HFFc6 (cell line): ENCODE measurements at places on chromosomes 7 and 10.

DNA sequence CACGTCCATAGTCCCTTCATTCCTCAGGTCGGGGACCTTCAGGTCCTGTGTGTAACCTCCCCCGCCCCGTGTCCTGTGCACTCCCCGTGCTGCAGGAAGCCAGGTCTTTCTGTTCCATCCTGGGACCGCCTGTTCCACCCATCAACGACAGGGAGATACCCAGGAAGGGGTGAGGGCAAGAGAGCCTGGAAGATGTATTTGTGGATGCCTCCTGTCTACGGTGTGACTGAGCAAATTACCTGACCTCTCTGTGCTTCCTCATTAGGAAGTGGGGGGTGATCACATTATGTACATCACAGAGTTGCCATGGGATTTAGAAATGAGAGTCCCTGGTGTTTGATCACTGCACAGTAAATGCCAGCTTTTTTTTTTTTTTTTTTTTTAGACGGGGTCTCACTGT is 46.3 kb downstream of the GRID2IP start:
- no peak for DNase-seq

- no peak for DNase-seq
Observed at GRCh38 chr7:18400275-18400674, 95.3 kb upstream of the HDAC9 start.

GRCh38 chr10:72665925-72666324 is 26.0 kb upstream of the MCU start:
- peak; percentile 80 for DNase-seq

DNA sequence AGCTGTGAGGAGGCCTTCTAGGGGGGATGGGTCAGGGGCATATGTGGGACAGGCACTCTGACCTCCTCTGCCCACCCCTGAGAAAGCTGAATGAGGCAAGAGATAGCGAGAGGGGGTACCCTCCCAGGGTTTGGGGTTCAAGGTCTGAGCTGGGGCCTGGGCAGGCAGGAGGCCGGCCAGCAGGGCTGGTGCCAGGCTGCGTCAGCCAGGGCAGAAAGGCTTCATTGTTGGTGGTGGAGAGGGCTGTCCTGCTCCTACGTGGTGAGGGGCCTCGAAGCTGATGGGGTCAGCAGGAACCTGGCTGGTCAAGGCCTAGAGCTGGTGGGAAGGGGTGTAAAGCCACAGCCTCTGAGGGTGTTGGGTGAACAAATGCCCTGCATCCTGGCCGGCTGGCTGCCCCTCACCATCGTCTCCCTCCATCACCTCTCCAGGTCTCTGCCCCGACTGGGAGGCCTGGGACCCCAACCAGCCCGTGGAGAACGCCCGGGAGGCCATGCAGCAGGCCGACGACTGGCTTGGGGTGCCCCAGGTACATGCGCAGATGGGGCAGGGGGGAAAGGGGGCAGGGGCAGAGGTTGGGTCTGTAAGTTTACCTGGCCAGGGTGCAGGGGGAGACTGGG is 6.6 kb downstream of the FLNC start:
- no peak for DNase-seq

- no peak for DNase-seq
Observed at GRCh38 chr10:110860576-110861241, 11.0 kb upstream of the PDCD4 start.

GRCh38 chr10:79244841-79245504 is 102.3 kb upstream of the PPIF start:
- DNase-seq: no peak

GRCh38 chr10:65313406-65313805 is 1612.4 kb upstream of the LRRTM3 start:
- DNase-seq: no peak

DNA sequence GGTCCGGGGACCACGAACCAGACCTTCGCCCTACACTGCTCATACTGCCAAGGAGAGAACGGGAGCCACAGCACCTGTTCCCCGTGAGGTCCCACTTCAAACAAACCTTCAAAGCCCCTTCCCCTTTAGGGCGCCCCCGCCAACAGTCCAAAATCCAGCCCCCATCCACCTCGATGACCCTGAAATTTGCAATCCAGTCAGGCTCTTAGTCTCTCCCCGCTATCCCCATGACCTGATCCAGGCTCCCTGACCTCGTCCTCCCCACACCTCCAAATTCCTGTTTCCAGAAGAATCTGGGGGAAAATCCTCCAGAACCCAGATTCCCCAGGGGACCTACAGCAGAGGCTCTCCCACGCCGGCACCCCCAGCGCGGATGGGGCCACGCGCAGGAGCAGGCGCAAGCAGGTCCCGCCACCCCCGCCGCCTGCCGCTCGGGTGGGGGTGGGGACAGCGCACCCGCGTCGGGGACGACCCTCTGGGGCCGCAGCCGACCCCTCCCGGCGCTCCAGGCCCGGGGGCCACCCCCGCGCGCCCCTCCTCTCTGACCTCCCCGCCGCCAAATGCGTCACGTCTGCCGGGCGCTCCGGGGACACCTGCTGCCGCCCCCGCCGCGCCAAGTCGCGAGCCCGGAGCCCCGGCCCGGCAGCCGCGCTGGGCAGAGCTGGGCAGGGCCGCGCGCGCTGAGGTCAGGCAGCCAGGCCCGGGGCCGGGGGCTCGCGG is 753 bp downstream of the CAMK2B start:
- no peak for DNase-seq

GRCh38 chr10:46995234-46995633 is 84.0 kb downstream of the PTPN20 start:
- DNase-seq: no peak

DNA sequence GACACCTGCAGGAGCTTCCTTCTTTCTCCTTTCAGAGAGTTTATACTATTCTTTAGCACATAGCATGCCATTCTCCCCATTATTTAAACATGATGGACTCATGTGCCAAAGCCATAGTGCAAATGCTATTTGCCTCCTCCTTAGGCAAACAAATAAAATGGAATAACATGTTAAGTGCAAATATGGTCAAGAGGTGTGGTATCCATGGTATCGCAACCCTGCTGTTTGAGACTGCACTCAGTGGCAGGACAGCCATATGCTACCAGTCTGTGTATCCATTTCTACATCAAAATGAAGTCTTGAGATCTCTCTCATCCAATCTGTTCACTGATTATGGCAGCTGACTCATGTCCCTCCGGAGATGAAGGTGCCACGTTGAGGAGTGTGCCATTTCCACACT is 22.8 kb downstream of the HEPACAM2 start:
- no peak for DNase-seq

DNA sequence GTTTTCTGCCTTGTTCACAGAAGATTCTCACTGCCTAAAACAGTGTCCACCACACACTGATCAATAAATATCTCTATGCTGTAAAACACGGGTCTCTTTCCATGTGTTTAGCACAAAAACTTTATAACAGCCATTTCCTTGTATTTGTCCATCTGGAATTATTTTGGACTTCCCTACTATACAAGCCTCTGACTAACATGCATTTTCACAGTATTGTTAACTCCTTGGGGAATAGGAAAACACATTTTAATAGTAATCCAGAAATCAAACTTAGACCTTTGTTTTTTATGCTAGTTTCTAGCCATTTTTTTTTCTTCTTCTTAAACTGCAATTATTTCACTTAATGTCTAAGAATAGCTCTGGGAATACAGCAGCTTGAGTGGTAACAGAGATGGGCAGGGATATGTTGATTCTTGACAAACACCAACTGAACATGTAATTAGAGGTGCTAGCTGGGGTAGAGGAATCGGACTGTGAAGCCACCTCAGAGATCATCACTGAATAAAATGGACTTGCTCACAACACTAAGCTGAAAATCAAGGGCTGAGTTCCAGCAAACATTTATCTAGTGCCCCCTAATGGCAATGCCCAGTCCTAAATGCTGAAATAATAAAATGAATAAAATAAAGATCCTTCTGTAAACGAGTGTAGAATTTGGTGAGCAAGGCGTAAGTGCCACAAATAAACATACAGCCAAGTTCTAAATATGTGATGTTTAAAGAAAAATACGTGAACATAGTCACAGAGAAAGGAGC is 593.1 kb downstream of the SORCS1 start:
- peak; percentile 65 for DNase-seq

DNA sequence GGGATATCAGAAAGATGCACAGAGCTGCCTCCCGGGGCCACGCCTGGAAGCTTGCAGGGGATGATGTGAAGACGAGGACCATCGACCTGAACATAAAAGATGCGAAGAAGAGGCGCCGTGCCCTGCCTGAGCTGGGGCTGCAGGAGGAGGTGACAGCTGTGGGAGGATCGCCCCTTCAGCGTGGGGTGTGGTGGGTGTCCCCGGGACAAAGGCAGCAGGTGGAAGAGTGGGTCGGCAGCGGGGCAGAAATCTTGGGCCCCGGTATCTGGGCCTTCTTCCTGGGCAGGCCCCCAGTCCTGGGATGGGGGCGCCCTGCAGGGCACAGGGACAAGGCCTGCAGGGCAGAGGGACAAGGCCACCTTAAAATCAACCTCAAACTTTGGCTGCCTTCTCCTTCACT is 134.9 kb downstream of the OR13A1 start:
- no peak for DNase-seq

GRCh38 chr10:123143162-123143824 is 4.6 kb upstream of the HMX2 start:
- DNase-seq: no peak

- no peak for DNase-seq
Observed at GRCh38 chr10:96456296-96456840, 57.4 kb downstream of the TLL2 start.

DNA sequence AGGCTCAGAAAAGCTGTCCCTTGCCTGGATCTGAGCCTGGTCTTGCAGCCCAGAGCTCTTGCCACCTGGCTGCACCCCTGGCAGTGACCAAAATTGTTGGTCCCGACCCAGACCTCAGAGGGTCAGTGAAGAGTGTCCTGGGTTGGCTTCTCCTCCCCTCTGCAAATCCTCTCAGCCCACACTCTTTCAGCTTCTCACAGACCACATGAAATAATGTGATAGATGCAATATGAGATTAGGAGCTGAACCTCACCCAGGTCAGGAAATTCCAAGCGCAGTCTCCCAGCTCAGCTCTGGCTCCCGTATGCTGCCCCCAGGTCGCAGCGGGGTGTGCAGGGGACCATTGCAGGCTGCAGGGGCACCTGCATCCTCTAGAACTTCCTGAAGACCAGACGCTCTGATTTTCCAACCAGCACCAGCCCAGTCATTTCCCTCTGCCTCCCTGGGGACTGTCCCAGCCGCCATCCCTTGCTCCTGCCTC is 19.6 kb upstream of the RET start:
- DNase-seq: no peak

DNA sequence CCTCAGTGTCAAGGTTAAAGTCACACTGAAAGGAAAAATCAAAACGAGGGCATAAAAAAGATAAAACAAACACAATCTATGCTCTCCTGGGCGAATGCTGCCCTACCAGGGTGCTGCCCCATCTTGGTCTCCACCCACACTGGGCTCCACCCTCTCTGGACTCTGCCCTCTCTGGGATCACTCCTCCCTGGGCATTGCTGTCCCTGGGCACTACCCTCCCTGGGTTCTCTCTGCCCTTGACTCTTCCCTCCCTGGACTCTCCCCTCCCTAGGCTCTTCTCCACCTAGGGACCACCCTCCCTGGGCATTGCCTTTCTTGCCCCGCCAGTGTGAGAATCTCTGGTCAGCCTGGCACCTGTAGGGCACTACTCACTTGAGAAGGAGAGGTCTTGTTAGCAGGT is 8.6 kb downstream of the GDF2 start:
- DNase-seq: no peak
